ENCODE measurements at places on chromosomes 11 and 22.

- DNase-seq = no peak
Measured at GRCh38 chr11:117225553-117226170, 6.2 kb downstream of the PCSK7 start.

GRCh38 chr22:19636696-19637407 lies 77.5 kb upstream of the SEPTIN5 start:
- DNase-seq = no peak

GRCh38 chr11:69364921-69365320 lies 71.0 kb downstream of the MYEOV start:
- DNase-seq = no peak

DNA sequence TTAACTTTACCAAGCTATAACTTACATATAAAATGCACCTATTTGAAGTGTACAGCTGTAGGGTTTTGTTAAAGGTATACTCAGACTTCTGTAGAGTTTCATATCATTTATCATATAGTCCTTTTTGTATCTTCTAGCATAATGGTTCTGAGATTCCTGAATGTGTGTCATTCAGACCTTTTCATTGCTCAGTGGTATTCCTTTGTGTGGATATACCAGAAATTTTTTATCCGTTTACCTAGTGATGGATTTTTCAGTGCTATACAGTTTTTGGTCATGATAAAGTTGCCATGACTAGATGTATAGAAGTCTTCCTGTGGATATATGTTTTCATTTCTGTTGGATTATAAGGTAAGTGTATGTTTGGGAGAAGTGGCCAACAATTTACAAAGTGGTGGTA lies 6.3 kb upstream of the PITPNB start:
- DNase-seq = no peak

- DNase-seq = no peak
Measured at GRCh38 chr11:15943418-15944197, 412.7 kb downstream of the SOX6 start.

- DNase-seq = no peak
Measured at GRCh38 chr11:85628771-85629341, 463 bp downstream of the TMEM126B start.

GRCh38 chr22:36227396-36227795 lies 11.9 kb downstream of the APOL2 start:
- no peak for DNase-seq

GRCh38 chr11:96127596-96127959 lies 203.7 kb upstream of the MTMR2 start:
- no peak for DNase-seq

GRCh38 chr11:79082907-79083306 lies 357.9 kb downstream of the TENM4 start:
- DNase-seq = no peak

GRCh38 chr11:86117001-86117711 lies 48.3 kb upstream of the PICALM start:
- DNase-seq = no peak

GRCh38 chr11:8067567-8067928 lies 13.5 kb upstream of the TUB start:
- no peak for DNase-seq

DNA sequence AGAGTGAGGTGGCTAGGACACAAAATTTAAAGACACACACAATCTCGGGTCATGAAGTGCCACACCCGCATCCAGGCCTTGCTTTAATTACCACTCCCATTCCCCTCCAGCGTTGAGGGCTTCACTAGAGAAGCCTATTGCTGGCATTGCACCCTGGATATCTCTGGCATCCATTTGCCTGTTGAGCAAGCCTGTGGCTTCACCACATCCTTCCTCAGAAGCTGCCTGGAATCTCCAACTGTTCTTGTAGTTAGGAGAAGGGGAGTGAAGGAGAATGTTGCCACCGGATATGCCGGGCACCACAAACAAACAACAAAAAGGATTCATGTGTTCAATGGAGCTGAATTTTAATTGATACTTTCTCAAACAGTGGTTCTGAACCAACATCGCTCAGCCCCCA lies 34.4 kb upstream of the RCN1 start:
- no peak for DNase-seq

DNA sequence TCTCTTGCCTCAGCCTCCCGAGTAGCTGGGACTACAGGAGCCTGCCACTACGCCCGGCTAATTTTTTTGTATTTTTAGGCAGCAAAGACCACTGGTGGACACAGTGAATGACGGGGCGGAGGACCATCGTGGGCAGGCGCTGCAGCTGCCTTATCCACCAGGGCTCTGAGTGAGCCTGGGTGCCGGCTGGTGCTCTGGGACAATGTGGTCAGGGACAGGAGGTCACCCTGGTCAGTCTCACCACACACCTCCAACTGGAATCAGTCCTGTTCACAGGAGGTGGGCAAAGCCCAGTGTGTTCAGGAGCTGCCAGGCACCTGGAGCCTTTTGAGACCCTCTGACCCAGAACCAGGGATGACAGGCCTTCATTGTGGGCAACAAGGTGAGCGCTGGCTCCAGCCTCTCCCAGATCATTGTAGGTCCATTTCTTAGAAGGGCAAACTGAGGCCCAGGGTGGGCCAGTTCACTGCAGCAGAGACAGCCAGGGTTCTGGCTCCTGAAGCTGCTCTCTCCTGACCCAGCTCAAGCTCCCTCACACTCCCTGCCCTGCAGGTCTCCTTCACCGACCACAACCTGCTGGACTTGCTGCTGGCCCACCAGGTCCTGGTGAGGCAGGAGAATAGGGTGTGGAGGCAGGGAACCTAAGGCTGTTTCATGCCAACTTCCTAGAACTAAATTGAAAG lies 15.7 kb upstream of the CABP2 start:
- no peak for DNase-seq

GRCh38 chr11:95231127-95231880 lies at the start of gene SESN3:
SESN3 (minus strand) TSS chr11:95231202; CDS start chr11:95230860, 342 bp downstream.
- DNase-seq = peak; percentile 99

- no peak for DNase-seq
Measured at GRCh38 chr11:130023204-130023603, 20.6 kb upstream of the PRDM10 start.

- peak; percentile 27 for DNase-seq
Measured at GRCh38 chr22:17159504-17159951, 451 bp upstream of the HDHD5 start.

DNA sequence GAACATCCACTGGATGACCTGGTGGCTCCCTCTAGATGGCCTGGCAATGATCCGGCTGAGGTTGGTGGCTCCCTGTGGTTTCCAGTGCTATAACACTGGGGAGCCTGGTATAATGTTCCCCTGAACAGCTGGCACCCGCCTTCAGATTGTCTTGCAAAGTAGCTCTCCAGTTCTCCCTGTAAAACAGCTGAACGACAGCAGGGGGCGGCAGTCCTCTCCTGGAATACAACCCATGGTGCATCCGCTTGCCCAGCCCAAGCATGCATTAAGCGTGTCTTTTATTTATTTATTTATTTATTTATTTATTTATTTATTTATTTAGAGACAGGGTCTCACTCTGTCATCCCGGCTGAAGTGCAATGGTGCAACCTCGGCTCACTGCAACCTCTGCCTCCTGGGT lies 258.9 kb downstream of the BUD13 start:
- no peak for DNase-seq

- DNase-seq = no peak
Measured at GRCh38 chr11:124643605-124644425, 21.2 kb downstream of the TBRG1 start.

DNA sequence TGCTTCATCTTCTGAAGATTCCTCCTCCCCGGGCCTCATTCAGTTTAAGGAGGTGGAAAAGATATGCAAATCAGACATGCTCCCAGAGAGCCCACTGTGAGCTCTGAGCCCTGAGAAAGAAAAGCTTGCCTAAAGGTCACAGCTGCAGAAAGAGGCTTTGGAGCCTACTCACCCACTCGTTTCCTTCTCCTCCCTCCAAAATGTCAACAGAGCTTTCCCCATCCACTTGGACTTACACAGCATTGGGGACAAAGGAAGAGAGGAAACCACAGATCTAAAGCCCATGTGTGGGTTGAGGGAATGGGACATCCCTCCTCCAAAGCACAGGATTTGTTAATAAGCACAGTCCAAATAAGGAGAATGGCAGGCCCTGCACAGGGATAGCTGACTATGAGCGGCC lies 158.4 kb downstream of the ETS1 start:
- DNase-seq = no peak

GRCh38 chr11:19953909-19954308 lies 206.4 kb downstream of the DBX1 start:
- DNase-seq = no peak

GRCh38 chr11:121556937-121557336 lies 104.2 kb upstream of the SORL1-AS1 start:
- no peak for DNase-seq
